Cortex of kidney (tissue), 1 donor: ENCODE measurements at places on chromosomes 11 and 22.

DNA sequence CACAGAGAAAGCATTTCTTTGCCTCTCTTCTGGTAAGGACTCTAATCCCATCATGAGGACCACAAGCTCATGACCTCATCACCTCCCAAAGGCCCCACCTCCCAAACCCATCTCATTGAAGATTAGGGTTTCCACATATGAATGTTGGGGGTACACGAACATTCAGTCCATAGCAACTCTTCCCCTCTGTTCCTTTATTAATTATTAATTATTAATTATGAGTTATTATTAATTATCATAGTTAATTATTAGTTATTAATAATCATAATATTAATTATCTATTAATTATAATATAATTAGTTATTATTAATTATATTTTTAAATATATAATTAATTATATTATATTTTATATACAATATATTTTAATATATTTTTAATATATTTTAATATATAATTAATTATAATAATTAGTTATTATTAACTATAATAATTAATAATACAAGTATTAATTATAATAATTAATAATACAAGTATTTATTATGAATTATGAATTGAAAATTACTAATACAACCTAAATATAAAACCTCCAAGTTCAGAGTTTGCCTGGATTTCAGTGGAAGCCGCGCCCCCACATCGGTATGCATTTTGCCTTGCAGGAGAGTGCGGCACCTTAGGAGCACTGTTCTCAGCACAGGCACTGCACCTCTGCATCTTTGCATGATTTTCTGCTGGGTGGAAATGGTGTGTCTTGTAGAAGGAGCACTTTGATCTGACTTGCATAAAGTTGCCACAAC is 128.0 kb upstream of the FGF3 start:
- no peak for DNase-seq

DNA sequence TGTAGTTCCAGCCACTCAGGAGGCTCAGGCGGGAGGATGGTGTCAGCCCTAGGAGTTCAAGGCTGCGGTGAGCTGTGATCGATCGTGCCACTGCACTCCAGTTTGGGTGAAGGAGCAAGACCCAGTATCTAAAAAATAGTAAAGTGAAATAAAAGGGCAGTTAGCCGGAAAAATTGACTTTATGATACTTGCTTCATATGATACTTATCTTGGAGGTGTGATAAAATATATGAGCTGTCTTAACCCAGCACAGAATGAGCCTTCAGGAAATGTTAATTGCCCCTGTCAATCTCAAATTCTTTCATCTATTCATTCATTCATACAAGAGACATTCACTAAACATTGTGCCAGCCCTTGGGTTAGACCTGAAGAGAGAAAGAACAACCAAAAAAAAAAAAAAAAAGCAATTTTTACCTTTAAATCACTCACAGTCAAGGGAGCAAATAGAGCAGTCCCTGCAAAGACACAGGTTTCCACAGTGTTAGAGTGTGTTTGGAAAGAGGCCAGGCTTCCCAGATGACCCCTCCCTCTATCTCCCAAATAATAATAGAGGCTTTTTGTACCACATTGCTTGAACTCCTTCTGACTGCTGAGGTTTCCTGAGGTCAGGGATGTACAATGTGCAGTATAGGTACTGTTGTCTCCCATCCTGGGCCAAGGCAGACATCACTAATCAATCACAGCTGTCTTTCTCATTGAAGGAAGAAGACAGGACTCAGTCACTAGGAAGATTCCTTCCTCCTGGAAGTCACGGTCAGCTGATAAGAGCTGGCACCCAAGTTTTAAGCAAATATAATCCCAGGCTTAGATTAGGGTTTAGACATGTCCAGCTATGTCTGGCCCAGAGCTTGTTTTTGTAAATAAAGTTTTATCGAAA is 454.6 kb downstream of the MIAT start:
- DNase-seq: no peak

DNA sequence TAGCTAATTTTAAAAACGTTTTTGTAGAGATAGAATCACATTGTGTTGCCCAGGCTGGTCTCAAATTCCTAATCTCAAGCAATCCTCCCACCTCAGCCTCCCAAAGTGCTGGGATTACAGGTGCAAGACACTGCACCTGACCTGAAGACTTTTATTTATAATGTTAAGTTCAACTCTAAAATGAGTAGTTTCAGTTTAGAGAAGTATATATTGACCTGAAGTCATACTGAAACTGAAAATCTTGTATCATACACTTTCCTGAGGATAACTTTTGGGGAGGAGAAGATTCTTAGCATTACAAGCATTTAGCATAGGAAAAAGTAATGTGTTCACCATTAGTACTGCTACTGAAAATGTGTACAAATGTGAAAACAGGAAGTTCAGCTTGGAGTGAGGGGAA is 249.3 kb downstream of the CASP12 start:
- DNase-seq: no peak

- no peak for DNase-seq
Measured at GRCh38 chr11:65338676-65339075, 5.0 kb downstream of the DPF2 start.

- no peak for DNase-seq
Measured at GRCh38 chr22:26565181-26565580, 24.8 kb downstream of the TPST2 start.
